ENCODE measurements at places on chromosomes 2 and 18.

- no peak for DNase-seq
Measured at GRCh38 chr2:233037078-233037477, 4.6 kb downstream of the NEU2 start.

DNA sequence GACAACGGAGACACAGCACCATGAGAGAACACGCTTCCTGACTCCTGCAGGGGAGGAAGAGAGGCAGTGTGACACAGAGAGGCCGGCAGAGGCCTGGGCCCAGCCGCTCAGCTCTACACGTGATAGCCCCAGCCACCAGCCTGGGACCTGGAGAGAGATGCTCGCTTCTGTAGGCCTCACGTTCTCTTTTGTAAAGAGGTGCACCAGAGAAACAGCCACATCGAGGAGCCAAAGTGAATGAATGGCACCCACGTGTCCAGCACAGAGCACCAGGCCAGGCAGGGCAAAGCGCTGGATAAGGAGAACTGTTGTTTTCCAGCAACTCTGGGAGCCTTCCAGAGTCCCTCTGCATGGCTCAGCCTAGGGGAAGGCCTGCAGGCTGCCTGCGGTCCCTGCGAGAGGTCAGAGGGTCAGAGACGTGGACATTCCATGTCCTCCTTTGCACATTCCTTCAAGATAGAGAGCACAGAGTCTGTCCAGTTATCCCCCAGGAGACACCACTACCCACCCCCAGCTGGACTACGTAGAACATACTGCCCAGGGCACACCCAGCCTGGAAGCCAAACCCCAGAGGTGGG is 14.2 kb downstream of the LIMS2 start:
- DNase-seq = no peak

GRCh38 chr2:195537811-195538210 is 119.2 kb upstream of the SLC39A10 start:
- no peak for DNase-seq

- DNase-seq = no peak
Measured at GRCh38 chr2:33620-34019, 12.7 kb downstream of the FAM110C start.
